ENCODE measurements at places on chromosomes 2 and 18. TPM values are rescaled to one million over a fixed set of nuclear protein-coding genes. Genes with fewer than 3 reads are reported as not detected.

- H3K27ac ChIP-seq = no peak overlapping the region
- no peaks in the 10 kb centered on the region for H3K27me3 ChIP-seq
- H3K36me3 ChIP-seq = no peaks in the 10 kb centered on the region
- no peaks in the 10 kb centered on the region for H3K4me1 ChIP-seq
- no peak for DNase-seq
- H3K4me3 ChIP-seq = no peak overlapping the region
Observed at GRCh38 chr2:48277153-48277552, 252.8 kb upstream of the STON1 start.

DNA sequence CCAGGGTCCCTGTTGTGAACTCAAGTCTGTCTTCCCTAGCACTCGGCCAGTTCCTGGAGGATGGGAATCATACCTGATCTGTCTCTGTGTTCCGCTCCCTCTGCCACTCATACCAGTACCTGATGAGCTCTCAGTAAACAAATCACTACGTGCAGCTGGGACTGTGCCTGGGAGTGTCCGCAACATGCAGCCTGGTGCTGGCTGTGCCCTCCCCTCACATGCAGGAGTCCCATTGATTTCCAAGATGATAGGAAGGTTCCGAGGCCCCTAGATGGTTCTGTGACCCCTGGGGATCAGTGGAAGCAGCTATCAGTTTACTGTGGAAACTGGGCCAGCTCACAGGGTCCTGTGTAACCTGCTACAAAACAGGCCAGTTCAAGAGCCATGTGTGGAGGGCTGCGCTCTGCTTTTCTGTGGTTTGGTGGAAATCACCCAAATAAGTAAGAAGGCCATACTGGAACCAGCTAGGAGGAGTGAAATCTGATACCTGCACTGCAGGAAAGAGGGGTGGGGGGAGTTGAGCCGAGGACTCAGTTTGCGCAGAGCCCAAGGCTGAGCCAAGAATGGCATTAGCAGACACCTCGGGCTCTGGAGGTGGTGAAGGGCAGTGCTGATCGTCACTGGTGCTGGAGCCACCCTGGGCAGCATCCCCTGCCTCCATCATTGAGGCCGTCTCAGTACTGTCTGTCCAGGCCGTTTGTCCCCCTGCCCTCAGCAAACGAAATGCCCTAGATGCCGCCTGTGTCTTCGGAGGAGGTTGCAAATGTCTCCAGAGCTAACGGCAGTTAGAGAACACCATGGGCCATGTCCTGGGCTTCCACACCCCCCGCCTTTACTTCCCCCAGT lies 93.3 kb downstream of the KLHL29 start:
- no peak overlapping the region for H3K4me3 ChIP-seq
- no peak for DNase-seq
- no peak overlapping the region for H3K27ac ChIP-seq
- no peaks in the 10 kb centered on the region for H3K36me3 ChIP-seq
- H3K4me1 ChIP-seq = no peaks in the 10 kb centered on the region

GRCh38 chr2:233841183-233841582 lies 13.2 kb downstream of the HJURP start:
- no peaks in the 10 kb centered on the region for H3K36me3 ChIP-seq
- H3K4me3 ChIP-seq = no peak overlapping the region
- DNase-seq = no peak
- no peak overlapping the region for H3K27ac ChIP-seq

GRCh38 chr2:229703909-229704630 lies 10.3 kb downstream of the DNER start:
- no peak overlapping the region for H3K27ac ChIP-seq
- DNase-seq = no peak
- no peaks in the 10 kb centered on the region for H3K4me1 ChIP-seq
- H3K4me3 ChIP-seq = no peak overlapping the region
- H3K36me3 ChIP-seq = no peaks in the 10 kb centered on the region

DNA sequence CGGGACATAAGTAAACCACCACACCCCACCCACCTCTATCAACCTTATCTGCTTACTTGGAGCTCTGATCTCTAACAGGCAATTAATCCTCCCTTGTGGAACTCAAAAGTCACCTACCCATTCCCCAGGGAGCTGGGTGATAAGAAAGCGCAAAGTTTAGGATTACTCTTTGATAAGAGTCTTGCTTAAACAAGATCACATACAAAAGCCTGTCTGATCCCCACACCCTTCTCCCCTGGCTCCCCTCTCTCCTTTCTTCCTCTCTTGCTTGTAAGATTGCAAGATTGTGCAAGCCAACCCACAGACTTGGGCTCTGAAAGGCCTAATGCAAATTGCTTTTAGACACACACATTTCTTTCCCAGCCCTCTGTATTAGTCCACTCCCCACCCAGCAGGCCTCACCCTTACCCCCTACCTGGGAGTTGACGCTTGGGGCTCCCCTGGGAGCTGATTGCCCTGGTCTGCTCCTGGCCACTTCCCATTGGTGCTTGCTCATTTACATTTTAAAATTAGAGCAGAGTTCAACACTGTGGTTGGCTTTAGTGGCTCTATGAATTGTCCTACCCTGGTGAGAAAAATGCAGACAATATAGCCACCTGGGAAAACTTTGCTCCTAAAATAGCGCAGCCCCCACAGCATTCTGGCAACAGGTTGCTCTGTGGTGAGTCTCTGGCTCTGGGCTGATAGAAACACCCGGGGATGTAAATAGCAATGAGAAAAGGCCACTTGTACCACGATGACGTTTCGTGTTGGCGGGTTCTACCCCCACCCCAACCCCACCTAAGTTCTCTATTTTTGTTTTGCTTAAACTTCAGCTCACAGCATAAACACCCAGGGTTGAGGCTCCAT lies 92.8 kb upstream of the MSH2 start:
- H3K36me3 ChIP-seq = no peaks in the 10 kb centered on the region
- no peak overlapping the region for H3K4me3 ChIP-seq
- peak; percentile 73 for DNase-seq
- peak overlapping the region; percentile 51 for H3K27ac ChIP-seq

The OSR1 gene
- polyA plus RNA-seq = not detected

The TP53I3 gene
- 8.0 TPM for polyA plus RNA-seq

The LRATD1 gene
- polyA plus RNA-seq = not detected

The CABLES1 gene
- 0.45 TPM for polyA plus RNA-seq

The TNFAIP6 gene
- not detected for polyA plus RNA-seq

All from B cell (primary cell).